ENCODE measurements at places on chromosomes 16 and 17.

- no peak for DNase-seq
These were observed 87.1 kb upstream of the HS3ST2 start for GRCh38 chr16:22726868-22727267.

DNA sequence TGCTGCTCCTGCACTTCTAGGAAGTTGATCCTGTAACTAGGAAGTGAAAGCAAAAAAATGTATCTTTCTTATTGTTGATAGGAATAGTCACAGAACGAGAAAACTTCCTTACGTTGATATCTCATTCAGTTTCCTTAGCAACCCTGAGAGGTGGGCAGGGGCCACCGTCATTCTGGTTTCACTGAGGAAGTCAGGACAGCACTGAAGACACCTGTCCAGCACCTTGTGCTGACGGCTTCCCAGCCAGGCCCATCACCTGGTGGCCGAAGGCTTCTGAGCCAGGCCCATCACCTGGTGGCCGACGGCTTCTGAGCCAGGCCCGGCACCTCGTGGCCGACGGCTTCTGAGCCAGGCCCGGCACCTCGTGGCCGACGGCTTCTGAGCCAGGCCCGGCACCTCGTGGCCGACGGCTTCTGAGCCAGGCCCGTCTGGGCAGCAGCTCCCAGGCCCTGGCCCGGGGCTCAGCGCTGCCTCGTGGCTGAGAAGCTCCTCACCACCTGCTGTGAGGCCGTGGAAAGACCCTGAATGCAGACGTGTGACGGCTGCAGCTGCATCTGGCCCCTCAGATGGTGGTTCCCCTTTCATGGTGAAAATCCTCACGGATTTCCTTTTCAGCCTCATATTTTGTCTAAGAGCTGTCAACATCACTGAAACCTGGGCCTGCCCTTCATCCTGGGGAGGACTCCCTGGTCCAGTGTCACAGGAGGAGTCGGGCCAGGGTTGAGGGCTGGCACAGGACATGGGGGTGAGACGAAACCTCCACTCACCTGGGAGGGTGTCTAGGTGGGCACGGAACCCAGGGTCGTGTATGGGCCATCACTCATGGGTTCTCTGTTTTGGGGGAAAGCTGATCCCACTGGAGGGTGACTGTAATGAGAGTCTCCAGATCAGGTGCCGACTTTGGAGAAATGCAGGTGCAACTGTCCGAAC lies 33.0 kb upstream of the ZNF750 start:
- DNase-seq = peak; percentile 28

DNA sequence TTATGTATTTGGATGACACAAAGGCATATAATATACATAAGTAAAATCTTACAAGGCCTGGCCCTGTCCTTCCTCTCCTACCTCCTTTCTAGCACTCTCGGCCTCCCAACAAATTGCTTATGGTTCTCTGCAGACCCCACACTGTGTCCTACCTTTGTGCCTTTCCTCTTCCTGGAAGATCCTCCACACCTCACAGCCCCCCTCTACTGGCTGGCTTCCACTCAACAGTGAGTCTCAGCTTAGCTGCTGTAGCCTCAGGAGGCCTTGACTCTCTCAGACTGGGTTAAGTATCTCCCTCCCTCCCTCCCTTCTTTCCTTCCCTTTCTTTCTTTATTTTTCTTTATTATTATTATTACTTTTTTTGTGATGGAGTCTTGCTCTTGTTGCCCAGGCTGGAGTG lies 8.3 kb upstream of the SLC52A1 start:
- DNase-seq = no peak

DNA sequence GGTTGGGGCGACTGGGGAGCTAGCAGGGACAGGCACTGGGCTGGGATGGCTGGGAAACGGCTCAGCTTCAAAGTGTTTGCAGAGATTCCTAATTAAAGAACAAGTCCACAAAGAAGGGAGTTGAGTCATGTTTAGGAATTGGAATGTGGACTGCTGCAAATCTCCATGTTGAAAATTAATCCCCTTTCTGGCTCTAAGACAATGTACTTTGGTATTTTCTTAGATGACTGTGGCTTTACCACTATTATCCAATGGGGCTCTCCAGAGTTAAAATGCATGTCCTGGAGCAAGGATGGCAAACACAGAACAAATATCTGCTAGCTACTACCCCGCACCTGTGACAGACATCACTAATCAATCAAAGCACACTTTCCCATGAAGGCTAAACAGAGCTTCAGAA lies 22.2 kb upstream of the WSCD1 start:
- no peak for DNase-seq

DNA sequence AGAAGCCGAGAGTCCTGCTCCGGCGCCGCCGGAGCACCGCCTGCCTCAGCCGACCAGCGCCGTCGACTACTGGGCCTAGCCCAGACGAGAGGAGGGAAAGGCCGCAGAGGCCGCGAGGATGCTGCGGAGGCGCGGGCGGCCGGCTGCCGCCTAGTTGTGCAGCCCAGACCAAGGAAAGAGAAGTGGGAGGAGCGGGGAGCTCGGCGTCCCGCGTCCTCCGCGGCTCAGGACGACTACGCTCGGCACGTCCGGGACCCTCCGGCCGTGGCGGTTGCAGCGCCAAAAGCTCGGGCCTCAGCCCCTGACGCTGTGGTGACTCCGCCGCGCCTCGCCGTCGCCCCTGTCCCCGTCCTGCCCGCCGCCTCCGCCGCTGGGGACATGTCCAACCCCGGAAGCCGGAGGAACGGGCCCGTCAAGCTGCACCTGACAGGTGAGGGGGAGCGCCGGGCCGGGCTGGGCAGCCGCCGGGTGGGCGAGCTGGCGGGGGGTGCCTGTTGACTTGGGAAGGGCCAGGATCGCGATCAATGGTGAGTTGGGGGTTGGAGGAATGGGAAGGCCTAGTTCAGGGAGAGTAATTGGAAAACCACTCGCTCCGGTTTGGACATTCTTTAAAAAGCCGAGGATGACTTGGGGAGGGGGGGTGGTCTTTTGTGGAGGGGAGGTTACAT lies 37.7 kb downstream of the RNF135 start:
- DNase-seq = peak; percentile 58

GRCh38 chr16:69520800-69521602 lies 44.8 kb upstream of the NFAT5 start:
- DNase-seq = no peak

GRCh38 chr17:6064868-6065267 lies 5.3 kb upstream of the WSCD1 start:
- DNase-seq = no peak

- no peak for DNase-seq
These were observed 678 bp upstream of the BAIAP2 start for GRCh38 chr17:81034168-81034777.

- DNase-seq = no peak
These were observed 34.0 kb upstream of the CBLN1 start for GRCh38 chr16:49315602-49316001.

GRCh38 chr16:57413733-57414132 lies 9.2 kb downstream of the CCL17 start:
- DNase-seq = no peak

- peak; percentile 49 for DNase-seq
These were observed 15.7 kb downstream of the C16orf74 start for GRCh38 chr16:85735225-85735635.

DNA sequence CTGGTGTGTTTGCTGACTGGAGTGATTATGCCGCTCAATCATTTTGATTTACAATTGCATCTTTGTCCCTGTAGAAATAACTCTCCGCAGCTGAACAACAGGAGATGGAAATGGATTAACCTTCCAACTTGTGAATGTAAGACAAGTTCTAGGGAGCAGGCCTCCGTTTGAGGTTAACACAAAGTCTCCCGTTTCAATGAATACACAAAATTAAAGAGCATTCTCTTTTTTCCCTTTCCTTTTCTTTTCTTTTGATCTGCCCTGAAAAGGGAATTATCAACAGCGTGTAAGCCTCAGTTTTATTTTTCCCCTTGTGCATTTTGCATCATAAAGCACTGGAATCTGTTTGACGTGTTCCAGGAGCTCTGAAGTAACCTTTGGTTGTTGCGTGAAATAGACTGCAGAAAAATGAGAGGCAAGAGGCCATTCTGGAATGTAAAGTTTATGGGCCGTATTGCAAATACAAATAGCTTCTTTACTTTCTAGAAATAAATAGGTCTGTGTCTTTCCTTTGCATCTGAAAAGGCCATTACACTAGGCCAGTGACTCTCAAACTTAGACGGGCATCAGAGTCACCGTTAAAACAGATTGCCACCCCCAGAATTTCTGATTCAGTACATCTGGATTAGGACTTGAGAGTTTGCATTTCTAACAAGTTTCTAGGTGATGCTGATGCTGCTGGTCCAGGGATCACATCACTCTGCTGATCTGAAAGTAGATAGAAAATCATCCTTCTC lies 164.7 kb downstream of the ZNF18 start:
- no peak for DNase-seq

GRCh38 chr16:72126429-72126765 lies 32.8 kb downstream of the DHX38 start:
- no peak for DNase-seq

GRCh38 chr17:32894245-32894644 lies 17.3 kb upstream of the MYO1D start:
- no peak for DNase-seq

- DNase-seq = no peak
These were observed 16.6 kb upstream of the CRISPLD2 start for GRCh38 chr16:84803146-84803545.

GRCh38 chr17:80455336-80455710 lies 21.1 kb downstream of the NPTX1 start:
- peak; percentile 35 for DNase-seq

GRCh38 chr16:77332792-77333191 lies 102.0 kb downstream of the ADAMTS18 start:
- DNase-seq = no peak

GRCh38 chr17:9937901-9938300 lies 32.8 kb upstream of the RCVRN start:
- DNase-seq = no peak

DNA sequence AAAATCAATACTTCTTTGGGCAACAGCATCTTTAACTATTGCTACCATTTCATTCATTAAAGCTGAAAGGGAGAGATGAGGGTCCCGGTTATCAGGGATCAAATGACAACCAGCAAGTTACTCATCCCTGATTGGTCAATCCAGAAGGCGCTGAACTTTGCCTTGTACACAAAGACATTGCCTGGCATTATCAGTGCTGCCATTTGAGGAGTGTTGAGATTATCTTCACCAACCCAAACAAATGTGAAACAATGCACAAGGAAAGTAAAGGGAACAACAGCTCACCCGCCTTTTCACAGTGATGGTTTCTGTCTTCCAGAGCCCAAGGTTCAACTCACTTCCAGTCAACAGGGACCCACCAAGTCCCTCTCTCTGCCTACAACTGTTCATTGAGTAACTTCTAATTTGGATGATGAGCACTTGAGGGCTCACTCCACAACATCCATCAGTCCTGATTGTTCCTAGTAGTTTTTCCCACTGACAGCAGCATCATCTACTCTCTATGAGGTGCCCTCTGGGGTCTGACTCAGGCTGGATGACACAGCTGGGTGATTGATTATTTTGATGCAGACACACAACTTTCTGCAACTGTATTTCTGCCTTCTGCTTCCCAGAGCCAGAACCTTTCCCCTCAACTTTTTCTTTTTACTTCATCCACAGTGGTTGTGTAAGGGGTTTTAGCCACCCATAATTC lies 32.0 kb downstream of the LYRM9 start:
- DNase-seq = no peak

DNA sequence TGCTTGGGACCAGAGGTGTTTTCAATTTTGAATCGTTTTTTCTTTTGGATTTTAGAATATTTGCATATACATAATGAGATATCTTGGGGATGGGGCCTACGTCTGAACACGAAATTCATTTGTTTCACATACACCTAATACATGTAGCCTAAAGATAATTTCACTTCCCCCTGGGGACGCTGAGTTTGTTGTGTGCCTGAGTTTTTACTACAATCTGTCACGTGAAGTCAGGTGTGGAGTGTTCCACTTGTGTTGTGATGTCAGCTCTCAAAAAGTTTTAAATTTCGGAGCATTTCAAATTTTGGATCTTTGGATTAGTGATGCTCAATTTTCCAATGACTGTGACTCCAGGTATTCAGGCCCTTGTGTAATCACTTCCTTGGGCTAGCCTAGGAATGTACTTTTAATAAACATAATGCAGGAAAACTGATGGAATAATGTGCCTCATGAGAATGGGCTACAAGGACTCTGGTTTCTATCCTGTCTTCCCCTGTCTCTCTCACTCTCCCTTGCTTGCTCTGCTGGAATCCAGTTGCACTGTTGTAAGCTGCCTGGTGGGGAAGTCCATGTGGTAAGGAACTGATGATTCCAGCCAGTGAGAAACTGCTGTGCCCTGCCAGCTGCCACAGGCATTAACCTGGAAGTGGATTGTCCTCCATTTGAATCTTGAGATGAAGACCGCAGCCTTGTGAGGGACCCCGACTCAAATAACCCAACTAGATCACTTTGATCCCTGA lies 403.8 kb downstream of the SHISA9 start:
- no peak for DNase-seq

DNA sequence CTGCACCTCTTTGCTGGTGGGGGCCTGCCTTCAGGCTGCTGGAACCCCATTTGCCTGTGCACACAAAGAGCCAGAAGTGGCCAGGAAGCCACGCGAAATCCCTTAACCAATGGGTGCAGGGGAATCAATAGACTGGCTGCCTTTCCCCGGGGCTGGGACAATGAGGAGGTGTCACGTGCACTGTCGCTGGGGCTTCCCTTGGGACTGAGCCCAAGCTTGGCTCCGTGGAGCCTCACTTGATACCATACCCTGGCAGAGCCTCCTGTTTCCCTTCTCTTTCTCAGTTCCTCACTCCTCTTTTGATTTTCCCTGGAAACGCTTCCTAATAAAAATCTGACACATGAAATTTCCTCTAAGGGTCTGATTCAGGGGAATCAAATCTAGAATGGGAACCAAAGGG lies 38.8 kb upstream of the C16orf82 start:
- DNase-seq = no peak

- no peak for DNase-seq
These were observed 233.4 kb downstream of the FTO start for GRCh38 chr16:53937161-53937880.

GRCh38 chr17:64001763-64002529 lies 3.8 kb downstream of the PRR29 start:
- no peak for DNase-seq

- DNase-seq = no peak
These were observed 46.1 kb upstream of the NLRP1 start for GRCh38 chr17:5630434-5630833.
